Activated CD8-positive, alpha-beta memory T cell treated with anti-CD3 and anti-CD28 coated beads, Interleukin-2, amount 10 ng/mL, durations not matched to agents 7 days and 5 days (primary cell): ENCODE measurements at places on chromosomes 7 and 10.

- no peak for DNase-seq
These were observed 15.5 kb upstream of the STEAP4 start for GRCh38 chr7:88322151-88322550.

- DNase-seq: no peak
These were observed 3.1 kb downstream of the ANKRD22 start for GRCh38 chr10:88848499-88848898.

GRCh38 chr7:48728799-48729198 lies 195.5 kb upstream of the CDC14C start:
- no peak for DNase-seq

DNA sequence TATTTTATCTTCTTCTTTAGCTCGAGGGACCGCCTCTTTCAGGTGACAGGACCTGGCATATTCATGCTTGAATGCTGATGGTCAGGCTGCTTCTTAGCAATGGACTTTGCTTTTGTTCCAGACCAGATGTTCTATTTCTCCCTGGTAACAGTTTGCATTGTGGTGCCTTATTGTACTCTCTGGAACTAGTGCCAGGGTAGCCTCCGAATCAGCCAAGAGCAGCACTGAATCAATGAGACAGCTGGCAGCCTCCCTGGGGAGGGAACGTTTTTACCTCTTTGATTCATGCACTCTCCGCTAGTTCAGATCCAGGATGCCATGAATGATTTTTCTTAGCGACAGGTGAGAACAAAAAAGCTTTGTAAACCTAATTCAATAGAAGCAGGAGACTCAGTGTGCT lies 54.1 kb upstream of the NXPH1 start:
- no peak for DNase-seq

GRCh38 chr7:37504801-37505200 lies 56.1 kb upstream of the ELMO1 start:
- DNase-seq: no peak

- peak; percentile 32 for DNase-seq
These were observed 29.0 kb downstream of the RASGEF1A start for GRCh38 chr10:43237631-43238446.

- no peak for DNase-seq
These were observed 272.3 kb upstream of the PLPP4 start for GRCh38 chr10:120184547-120185337.

GRCh38 chr10:36538953-36539586 lies 586.3 kb upstream of the ANKRD30A start:
- DNase-seq: no peak

DNA sequence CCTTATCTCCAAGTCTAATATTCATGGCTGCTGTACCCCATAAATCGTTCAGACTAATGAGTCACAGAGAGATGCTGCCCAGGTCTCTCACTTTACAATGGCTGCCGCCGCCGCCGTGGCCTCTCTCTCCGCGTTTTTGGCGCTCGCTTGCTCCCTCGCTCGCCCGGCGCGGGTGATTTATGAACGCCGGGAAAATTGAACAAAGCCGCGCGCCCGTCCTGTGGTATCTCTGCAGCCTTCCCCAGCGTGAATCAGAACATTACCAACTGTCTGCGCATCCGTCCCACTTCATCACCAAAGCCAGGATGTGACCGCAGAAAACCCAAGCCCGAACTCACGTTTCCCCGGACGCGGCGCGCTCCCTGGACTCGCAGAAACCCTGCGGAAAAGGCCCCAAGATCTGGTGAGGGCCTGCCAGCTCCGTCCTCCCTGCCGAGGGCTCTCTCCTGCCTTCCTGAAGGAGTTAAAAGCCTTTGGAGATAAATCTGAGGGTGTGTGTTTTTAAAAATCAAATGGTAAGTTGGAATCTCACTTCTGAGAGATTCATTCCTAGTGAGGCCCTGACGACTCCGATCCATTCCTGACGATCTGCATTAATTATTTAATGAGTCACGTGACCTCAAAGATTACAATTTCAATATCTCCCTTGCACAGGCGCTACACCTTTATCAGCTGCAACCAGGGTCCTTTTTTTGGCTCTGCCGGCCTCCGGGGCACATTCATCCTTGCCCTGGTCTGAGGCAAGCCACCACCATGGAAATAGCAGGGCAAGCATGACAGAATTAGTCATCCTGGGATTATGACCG lies 6.3 kb downstream of the HOXA4 start:
- no peak for DNase-seq

GRCh38 chr7:136339464-136339863 lies 362.3 kb upstream of the MTPN start:
- no peak for DNase-seq

DNA sequence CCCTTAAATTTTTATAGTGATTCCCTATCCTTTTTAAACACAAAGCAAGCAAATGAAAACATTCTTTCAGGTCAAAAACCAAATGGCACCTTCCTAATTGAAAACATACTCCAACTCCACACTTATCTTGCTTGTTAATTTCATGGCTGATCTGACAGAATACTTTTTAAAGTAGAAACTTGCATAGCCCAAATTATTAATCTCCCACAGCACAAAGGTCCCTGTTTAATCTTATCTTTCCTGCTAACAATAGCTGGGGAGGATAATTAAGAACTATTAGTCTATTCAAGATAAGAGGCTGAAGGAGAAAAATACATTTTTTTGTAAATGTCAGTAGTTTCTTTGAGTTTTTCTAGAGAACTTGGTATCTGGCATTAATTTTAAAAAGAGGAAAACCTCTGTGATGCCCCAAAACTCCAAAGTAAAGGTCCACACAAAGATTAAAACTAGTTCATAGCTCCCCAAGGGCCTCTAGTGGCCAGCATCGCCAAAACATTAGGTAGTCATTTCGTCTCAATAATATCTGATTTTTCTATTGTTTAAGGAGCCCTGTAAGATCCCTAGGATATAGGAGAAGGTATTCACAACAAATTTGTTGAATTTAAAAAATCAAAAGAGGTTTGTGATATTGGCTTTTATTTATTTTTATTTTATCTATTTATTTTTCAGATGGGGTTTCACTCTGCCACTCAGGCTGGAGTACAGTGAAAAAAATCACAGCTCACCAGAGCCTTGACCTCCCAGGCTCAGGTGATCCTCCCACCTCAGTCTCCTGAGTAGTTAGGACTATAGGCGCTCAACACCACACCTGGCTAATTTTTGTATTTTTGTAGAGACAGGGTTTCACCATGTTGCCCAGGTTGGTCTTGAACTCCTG lies 14.7 kb downstream of the CDNF start:
- DNase-seq: no peak

- DNase-seq: no peak
These were observed 15.7 kb upstream of the RELN start for GRCh38 chr7:104005197-104005596.

DNA sequence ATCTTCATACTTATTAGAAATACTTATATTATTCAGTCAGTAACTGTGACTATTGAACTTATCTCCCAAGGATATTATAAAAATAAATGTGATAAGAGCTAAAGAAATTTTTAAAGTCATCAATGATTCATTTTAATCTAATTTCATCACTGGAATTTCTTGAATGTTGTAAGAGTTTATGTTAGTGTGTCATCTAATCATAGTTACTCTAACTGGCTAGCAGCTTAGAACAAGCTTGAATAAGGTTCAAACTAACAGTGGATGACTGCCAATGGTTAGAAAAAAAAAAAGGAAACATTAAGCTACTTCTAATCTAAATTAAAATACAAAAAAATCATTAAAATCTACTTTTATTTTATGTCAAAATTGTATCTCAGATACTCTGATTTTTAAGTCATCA lies 1066.3 kb downstream of the CNTNAP2 start:
- DNase-seq: no peak

- no peak for DNase-seq
These were observed 22.5 kb upstream of the HPS1 start for GRCh38 chr10:98469001-98469931.

- no peak for DNase-seq
These were observed 12.2 kb downstream of the PTPN12 start for GRCh38 chr7:77549106-77549870.

DNA sequence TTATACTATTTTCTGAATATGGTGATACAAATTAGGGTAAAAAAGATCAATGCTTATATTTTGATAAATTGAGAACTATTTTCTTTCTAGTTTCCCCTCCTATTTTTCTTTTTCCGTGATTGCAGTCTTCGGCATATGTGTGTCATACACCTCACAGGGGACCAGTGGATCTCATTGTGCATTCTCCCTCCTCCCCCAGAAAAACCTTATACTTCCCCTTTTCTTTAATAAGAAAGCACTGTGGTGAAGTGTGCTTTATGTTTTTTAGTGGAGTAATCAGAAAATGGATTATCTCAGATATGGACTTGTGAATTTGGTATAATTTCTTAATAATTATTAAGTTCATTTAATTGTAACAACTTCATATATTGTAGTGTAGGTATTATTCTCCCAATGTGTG lies 72.8 kb downstream of the BICC1 start:
- no peak for DNase-seq

DNA sequence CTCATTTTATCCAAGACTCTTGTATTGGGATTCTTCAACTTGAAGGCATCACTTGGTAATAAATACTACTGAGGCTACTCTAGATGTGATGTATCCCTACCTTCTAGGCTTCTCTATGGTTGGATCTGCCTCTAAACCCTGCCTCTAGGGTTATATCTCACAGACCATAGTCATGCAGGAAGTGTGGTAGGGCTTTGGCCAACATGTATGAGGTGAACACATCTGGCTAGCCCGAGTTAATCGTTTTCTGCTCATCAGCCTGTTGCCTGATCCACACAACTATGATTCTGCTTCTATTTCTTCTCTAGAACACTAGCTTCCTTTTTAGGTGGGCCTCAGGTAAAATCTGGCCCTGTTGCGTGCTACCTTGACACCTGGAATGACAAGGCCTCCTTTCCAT lies 78.7 kb upstream of the NME8 start:
- no peak for DNase-seq

GRCh38 chr10:11431216-11431555 lies 180.3 kb downstream of the USP6NL start:
- no peak for DNase-seq

- DNase-seq: no peak
These were observed 157.9 kb downstream of the DIP2C start for GRCh38 chr10:531541-531940.

- no peak for DNase-seq
These were observed 226.8 kb downstream of the ARHGAP21 start for GRCh38 chr10:24496906-24497305.

DNA sequence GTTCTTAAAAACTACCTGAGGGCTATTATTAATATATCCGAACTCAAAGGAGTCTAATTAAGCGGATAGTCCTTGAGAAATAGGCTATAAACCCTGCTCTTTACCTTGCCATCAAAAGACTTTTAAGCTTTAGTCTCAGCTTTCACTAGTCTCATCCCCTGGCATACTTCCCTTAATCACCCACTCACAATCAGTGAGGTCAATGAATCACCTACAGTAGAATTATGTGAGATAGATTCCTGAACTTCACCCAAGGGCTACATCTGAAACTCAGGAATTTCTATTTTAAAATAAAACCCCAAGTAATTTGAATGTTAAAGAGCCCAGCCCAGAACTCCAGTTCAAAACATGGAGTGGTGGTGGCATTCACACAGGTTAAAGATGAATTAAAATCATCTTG lies 108.7 kb downstream of the ETV1 start:
- DNase-seq: no peak

DNA sequence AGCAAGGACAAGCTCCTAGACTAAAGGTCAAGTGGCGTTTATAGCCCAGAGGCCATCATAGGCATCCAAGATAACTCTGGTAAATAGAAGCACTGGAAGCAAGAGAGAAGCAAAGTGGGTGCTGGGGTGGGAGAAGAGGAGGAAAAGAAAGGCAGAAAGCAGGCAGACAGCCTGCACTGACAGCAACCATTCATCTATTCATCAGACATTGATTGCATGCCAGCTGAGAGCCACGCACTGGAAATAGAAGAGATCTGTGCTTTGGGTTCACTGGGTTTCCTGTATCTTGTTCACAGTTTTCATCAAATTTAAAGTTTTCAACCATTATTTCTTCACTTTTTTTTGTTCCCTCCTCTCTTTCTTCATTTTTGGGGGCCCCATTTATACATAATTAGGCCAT lies 4.7 kb upstream of the SLIT1 start:
- DNase-seq: no peak

GRCh38 chr10:123393170-123393569 lies 239.0 kb downstream of the BUB3 start:
- DNase-seq: no peak

- no peak for DNase-seq
These were observed 8.4 kb downstream of the TBRG4 start for GRCh38 chr7:45102785-45103712.

- no peak for DNase-seq
These were observed 131.5 kb upstream of the PFKP start for GRCh38 chr10:2935647-2936386.

DNA sequence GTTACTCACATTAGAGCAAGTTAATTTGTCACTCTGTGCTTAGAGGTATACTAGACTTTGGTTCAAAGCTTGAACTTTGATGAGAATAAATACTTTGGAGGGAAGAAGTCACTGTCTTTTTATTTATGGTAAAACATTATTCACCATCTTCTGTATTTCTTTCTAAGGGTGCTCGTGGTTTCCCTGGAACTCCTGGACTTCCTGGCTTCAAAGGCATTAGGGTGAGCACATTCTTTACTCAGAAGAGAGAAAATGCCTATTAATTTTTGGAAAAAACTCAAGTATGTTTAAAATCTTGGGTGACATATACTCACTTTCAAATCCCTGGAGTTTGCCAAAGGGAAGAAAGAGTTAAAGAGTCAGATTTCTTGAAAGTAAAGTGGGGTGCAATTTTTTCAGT lies 10.8 kb downstream of the COL1A2 start:
- DNase-seq: no peak

GRCh38 chr7:34723866-34724490 lies 66.0 kb downstream of the NPSR1 start:
- DNase-seq: no peak

DNA sequence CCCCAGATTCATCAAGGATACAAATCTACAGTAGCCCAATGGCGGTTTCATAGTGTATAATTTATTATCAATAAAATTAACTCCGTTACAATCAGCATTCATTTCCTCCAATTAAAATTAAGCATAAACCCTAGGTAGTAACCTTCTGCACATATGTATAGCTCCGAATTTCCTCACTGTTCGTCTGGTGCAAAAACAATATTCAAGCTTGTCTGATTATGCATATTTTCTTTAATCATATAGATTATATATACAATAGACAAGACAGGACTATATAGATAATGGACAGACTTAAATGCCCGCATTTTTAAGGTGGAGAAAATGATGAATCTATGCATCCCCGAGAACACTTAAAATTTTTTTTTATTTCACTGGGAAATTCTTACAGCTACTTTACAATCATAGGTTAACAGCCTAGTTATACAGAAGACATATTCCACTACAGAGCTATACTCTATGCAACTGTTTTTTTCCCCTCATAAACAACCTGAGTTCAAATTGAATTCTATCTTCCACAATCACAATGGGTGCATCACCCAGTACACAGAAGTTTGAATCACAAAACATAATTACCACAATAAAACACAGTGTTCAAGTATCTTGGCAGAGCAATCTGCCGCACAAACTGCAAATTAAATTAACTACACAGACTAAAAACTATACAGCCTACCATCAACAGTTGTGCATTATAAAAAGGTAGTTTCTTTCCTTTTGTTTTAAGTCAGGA lies 2.6 kb downstream of the HOXA9 start:
- DNase-seq: no peak
